Cerebellar nuclear complex (tissue), 1 donor: ENCODE measurements at places on chromosomes 5 and 9.

GRCh38 chr5:172638209-172638768 lies 2.8 kb upstream of the NEURL1B start:
- no peak for DNase-seq

GRCh38 chr9:88308831-88309560 lies 79.2 kb upstream of the SPIN1 start:
- no peak for DNase-seq

- no peak for DNase-seq
These were observed 21.8 kb upstream of the PPP2CA start for GRCh38 chr5:134247428-134248224.

DNA sequence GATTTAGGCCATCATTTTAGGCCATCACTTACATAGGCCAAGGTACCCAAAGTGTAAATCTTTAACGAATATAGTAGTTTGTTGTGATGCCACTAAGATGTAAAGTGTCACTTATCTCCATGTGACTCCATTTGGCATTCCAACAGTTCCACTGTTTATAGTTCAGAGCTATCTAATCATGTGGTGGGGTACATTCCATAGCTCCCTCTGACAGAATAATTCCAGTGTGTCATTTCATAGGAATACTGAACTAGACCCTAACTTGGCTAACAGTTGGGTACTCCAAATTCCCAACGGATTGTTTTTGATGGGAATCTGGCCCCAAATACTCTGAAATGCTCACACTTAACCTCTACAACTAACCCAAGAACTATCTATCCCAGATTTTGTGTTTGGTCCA lies 76.7 kb upstream of the FST start:
- DNase-seq = no peak

GRCh38 chr9:27627188-27627564 lies 53.9 kb upstream of the C9orf72 start:
- DNase-seq = no peak

DNA sequence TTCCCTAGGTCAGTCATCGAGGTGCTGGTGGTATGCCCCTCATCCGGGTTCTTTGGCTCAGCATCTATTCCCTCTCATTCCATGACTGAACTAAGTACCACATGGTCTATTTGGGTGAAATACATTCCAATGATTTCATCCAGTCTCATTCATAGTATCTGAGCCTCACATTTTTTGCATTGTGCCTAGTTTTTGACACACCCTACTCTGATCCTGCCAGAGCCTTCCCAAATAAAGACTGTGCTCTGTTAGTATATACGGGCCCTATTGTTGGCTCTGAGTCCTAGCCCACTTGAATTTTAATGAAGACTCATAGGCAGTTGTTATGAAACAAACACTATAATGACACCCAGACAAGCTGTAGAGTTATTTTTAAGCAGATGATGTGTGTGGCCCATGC lies 740.7 kb downstream of the CETN3 start:
- DNase-seq = no peak

DNA sequence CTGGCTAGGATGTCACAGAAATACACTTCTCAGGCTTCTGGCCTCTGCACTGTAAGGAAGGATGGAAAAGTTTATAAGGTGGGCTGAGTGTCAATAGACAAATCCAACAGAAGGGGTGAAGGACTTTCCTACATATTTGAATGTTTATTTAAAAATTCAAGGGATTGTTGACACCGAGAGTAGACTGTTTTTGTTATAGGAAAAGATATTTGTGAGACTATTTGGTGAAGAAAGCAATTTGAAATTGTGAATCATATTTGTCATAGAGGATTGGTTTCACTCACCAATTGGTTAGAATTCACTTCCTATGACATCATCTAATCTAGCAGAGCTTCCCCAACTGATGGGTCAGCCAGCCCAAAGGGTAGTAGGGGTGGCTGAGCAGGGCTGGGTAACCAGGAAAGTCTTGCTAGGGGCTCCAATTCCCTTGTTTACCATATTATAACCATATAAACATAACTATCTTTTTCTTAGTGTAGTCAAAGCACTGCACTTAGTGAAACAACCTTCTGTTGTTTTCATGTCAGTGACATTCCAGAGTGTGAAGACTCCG lies 14.9 kb upstream of the MEGF10 start:
- no peak for DNase-seq
